ENCODE measurements at places on chromosomes 5 and 9.

DNA sequence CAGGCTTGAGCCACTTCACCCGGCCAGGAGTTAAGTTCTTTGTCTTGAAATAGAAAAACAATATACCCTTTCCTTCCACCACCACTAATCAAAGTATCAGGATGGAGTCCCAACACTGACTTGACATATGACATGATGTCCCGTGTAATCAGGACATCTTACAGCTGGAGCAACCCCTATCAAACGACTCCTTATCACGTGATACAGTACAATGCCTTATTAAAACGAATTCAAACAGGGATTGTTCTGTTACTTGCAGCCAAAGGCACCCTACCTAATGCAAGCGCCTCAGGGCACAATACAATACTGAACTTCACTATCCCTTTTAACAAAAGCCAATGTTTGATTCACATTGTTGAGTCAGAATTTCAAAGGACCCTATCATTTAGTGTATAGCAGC, 261.3 kb downstream of the SLIT3 start:
- no peak for DNase-seq

DNA sequence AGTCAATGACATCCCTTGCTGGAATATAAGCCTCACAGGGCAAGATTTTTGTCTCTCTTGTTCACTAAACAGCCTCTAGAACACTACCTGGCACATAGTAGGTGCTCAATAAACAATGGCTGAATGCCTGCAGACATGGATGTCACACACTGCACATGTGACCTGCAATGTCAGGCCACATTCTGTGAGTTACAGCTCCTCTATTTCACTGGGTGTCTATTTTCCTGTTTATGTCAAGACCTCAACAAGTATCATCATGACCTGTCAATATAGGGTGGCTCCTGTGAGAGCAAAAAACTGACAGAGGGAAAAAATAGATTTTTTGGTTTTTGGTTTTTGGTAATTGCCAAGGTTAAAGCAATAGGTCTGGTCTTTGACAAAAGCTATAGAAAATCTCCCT, 144.6 kb upstream of the KLF9 start:
- no peak for DNase-seq

GRCh38 chr9:109894921-109895758, 115.1 kb downstream of the PALM2AKAP2 start:
- DNase-seq, result no peak

- DNase-seq, result no peak
Measured at GRCh38 chr5:57414857-57415256, 67.8 kb downstream of the ACTBL2 start.

GRCh38 chr5:109920736-109921135, 231.0 kb downstream of the MAN2A1 start:
- no peak for DNase-seq

DNA sequence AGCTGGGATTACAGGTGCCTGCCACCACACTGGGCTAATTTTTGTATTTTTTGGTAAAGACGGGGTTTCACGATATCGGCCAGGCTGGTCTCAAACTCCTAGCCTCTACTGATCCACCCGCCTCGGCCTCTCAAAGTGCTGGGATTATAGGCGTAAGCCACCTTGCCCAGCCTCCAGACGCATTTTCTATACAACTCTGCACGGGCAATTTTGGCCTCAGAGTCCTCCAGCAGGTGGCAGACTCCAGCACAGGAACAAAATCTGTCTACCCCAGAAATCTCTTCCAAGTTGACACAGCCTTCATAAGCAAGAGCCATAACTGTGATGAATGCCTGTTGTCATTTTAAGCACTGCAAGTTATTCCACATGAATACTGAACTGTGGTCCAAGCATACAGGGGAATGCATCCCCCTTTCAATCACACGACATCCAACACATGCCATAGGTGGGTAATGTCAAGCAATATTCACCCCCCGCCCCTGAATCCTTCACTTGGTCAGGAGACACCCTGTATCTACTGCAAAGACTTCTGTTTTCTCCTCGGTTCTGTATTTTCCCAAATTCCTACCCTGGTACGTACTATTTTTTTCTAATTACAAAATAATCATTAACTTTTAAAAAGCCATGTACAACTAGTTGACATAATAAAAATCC, 50.8 kb downstream of the ALDH7A1 start:
- peak; percentile 26 for DNase-seq

- DNase-seq, result no peak
Measured at GRCh38 chr5:102200861-102201260, 95.2 kb downstream of the SLCO4C1 start.

GRCh38 chr5:157548513-157549282, 26.9 kb downstream of the ADAM19 start:
- no peak for DNase-seq

DNA sequence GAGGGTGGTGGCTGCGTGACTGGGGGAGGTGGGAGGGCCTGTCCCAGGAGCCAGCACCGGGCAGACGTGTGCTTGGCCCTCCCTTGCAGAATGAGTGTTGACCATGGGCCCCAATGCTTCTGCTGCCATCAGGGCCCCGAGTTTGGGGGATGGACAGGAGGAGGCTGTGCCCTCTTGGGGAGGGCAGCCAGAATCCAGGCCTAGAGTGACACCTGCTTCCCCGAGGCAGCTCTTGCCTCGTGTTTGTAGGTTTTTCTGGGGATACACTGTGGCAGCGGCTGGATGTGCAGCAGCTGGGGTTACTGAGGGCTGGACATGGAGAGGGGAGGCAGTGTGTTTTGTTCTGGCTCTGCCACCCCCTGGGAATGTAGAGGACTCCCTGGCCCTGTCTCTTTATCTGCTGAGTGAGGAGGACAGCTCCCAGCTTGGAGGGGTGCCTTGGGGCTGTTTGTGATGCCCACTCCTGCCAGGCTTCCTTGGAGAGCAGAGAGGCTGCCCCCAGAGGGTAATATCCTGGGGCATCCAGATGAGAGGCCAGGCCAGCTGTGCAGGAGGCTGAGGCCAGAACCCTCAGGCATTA, 22.7 kb downstream of the WNK2 start:
- DNase-seq, result no peak

GRCh38 chr9:124800306-124801259, 23.6 kb downstream of the OLFML2A start:
- no peak for DNase-seq

- DNase-seq, result no peak
Measured at GRCh38 chr5:139763280-139763929, 32.2 kb upstream of the PSD2 start.

- no peak for DNase-seq
Measured at GRCh38 chr9:76717176-76717575, 47.1 kb upstream of the PCA3 start.

DNA sequence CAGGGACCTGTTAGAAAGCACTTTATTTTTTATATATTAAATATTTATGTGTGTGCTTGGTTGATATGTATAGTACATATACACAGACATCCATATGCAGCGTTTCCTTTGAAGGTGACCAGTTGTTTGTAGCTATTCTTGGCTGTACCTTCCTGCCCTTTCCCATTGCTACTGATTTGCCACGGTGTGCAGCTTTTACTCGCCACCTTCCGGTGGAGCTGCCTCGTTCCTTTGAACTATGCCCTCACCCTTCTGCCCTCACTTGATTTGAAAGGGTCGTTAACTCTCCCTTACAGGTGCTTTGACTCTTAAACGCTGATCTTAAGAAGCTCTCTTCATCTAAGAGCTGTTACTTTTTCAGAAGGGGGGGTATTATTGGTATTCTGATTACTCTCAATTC, 20.5 kb downstream of the RGMB start:
- no peak for DNase-seq

DNA sequence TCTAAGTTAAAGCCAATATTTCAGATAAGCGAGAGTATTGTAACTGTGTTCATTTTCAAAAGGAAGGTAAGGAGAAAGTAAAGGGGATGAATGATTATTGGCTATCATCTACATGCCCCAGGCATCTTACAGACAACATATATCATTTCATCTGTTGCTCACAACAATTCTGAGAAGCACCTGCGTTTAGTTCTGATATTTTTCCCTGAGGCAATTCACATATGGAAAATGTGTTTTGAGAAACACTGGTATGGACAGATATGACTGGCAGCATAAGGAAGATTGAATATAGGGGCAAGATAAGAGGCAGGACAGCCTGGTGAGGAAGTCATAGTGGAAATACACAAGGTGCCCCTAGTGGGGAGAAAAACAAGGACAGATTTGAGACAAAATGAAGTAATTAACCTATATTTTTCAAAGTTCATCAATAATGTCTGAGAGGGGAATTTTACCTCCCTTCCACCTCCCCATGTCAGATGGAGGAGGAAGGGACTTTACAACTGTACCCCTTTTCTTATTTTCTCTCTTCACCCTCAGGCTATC, 87.7 kb upstream of the TRIM32 start:
- no peak for DNase-seq

DNA sequence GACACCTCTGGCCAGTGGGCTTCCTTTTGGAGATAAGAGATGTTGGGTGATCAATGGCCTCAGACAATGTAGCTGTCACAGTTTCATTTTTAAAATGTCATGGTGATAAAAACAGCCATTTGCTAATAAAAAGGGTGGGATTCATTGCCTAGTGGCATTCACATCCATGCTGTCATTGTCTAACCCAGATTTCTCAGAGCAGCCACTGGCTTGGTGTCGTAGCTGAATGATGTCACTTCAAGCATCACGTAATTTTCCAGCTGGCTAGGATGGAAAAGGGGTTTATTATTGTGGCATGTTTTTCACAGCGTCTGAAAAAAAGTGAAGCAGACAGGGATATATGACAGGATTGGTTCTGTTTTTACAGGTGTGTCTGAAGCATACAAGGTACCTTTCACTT, 184.7 kb downstream of the AOPEP start:
- DNase-seq, result no peak

- DNase-seq, result no peak
Measured at GRCh38 chr5:120062515-120062917, 401.6 kb upstream of the PRR16 start.

All from neural crest cell (in vitro differentiated cells).